ENCODE measurements at places on chromosomes 16 and 17.

- DNase-seq: no peak
Measured at GRCh38 chr17:20187049-20187448, 177.9 kb downstream of the SPECC1 start.

- no peak for DNase-seq
Measured at GRCh38 chr16:85423631-85424030, 189.5 kb upstream of the GSE1 start.

- no peak for DNase-seq
Measured at GRCh38 chr17:39973496-39973895, 7.1 kb upstream of the PSMD3 start.

DNA sequence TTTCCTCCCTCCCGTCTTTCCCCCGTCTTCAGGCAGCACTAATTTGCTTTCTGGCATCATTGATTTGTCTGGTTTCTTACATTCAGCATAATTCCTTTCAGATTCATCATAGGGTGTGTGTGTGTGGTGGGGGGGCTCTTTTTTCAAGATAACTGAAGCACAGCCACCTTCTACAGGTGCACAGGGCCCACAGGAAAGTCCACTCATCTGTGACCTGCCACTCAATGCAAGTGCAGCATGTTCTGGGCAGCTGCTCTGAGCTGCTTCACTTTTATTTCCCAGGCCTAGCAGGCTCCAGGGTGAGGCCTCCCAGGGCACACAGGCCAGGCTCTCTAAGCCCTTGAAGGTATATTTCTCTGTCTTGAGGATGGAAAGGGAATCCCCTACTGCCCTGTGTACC lies 35.2 kb upstream of the MYH10 start:
- DNase-seq: no peak

- DNase-seq: no peak
Measured at GRCh38 chr16:78237841-78238240, 138.4 kb downstream of the WWOX start.

- DNase-seq: no peak
Measured at GRCh38 chr17:63917646-63918045, 993 bp downstream of the GH1 start.

- DNase-seq: no peak
Measured at GRCh38 chr17:58264407-58265103, 16.2 kb downstream of the MPO start.

DNA sequence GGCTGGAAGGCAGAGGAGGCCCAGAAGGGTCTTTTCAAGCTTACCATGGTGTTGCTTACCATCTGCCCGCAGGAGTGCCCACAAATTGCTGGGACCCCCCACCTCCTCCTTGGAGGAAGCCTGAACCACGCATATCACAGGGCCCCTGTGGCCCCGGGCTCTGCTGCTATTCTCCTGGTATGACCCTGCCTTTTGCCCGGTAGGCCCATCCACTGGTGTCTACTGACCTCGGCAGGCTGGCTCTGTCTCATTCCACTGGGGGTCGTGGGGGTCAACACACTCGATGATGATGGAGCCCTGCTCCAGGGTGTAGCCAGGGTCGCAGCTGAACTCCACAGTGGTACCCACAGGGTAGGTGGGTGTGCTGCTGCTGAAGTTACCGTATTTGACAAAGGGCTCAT lies 8.2 kb upstream of the PHF12 start:
- DNase-seq: no peak

DNA sequence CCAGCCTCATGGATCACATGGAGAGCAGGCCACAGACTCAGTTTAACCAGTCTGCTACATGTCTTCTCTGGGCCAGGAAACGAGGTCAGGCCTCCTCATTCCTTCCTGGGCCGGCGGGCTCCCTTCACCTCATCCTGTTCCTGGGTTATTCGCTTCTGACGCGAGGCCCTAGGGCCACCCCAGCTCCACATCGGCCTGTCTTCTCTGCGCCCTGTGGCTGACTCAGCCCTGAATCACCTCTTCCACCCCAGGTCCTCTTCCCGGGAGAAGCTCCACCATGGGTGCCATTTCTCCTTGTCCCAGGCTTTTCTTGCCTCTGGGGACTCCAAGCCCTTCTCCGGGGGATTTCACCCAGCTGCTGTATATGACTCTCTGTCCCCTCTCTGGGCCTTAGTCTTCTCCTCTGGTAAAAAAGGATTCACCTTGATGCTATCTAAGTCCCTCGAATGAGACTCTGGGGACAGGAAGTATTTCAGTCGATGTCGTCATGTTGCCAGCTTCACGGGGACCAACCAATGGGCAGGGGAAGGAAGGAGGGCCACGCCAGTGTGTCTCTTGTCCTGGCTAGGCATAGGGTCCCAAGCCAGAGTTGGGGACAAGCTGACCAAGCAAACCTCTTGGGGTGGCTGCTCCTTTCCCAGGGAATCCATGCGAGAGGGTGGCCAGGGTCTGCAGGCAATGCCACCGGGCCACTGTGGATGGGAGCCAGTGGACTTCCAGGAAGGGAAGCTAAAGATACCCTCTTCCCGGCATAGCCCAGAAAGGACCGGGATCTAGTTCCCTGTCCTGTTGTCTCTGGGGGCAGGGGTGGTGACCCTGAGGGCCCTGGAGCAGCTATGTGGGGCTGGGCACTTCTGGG lies 58.7 kb downstream of the SOCS3 start:
- DNase-seq: no peak

GRCh38 chr16:67356396-67356795 lies 29.8 kb downstream of the LRRC36 start:
- no peak for DNase-seq

DNA sequence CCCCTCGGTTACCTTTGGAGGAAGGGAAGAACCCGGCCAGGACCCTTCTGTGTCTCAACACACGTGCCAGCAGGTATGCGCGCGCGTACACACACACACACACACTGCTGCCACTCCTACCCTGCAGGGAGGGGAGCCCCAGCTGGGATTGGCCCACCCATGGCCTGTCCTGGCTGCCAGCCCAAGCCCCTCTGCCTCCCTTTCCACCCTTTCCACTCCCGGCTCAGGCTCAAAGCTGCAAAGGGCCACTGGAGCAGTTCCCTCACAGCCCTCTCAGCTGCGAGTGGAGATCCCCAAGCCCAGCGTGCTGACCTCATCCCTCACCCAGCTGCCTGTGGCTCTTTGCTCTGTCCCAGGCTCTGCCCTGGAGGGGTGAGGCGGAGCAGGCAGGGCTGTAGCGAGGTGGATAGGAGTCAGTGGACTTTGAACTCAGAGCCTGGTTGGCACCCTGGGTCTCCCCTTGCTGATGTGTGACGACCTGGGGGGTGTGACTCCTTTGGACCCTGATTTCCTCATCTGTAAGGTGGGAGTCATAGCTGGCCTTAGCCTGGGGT lies 14.5 kb downstream of the KIF19 start:
- DNase-seq: no peak

GRCh38 chr16:73408716-73409115 lies 360.8 kb upstream of the ZFHX3 start:
- DNase-seq: no peak

GRCh38 chr17:45791935-45792334 lies 7.8 kb downstream of the CRHR1 start:
- no peak for DNase-seq

GRCh38 chr16:26505496-26505895 lies 561.2 kb upstream of the C16orf82 start:
- DNase-seq: no peak

DNA sequence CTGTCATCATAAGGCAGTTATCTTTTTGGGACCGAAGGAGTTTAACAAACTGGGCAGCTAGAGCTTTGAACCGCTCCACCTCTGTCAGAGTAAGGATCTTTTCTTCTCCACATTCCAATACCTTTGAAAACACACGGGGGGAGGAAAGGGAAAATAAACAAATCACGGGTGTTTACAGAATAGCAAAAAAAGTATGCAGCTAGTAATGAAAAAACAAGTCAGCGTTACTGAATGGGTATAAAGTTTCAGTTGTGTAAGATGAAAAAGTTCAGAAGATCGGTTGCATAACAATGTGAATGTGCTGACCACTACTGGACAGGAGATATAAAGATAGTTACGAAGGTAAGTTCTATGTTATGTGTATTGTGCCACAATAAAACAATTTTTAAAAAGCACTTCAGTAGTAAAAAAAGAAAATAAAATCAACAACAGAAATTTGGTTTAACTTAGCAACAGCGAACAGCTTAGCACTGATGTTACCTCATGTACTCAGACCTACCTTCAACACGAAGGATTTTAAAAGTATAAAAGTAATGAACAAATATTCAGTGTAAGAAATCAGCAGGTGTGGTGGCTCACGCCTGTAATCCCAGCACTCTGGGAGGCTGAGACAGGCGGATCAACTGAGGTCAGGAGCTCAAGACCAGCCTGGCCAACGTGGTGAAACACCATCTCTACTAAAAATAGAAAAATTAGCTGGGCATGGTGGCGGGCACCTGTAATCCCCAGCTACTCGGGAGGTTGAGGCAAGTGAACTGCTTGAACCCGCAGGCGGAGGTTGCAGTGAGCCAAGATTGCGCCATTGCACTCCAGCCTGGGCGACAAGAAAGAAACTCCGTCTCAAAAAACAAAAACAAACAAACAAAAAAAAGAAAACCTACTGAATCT lies 34.3 kb downstream of the MARF1 start:
- no peak for DNase-seq

DNA sequence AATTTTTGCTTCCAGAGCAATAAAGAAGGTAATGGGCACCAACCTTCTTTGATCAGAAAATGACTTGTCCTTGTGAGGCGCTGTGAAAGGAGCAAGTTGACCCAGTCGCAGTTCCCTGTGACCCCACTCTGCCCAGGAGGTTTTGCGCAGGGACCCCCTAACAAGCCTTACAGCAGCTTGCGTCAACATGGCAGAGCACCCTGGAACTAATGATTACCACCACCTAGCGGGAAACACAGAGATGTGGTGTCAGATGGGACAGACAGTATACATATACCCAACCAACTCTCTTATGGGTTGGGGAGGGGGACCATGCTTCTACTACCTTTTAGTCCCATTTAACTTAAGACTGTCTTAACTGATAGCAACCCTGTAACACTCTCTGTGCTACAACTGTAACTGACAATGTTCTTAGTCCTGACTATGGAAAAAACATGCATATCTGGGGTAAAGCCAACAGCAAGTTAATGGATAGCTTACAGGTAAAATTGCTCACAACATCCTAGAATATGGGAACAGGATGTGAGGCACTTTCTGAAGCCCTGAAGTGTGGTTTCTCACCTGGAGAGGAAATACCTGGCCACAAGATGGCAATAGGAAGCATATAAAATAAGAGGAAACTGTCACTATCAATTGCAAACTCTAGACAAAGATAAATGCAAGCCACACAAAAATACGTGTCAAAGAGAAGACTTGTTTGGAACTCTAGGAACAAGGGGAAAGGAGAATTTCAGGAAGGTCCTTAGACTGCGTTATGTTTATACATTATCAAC lies 3.0 kb downstream of the KARS1 start:
- DNase-seq: no peak

- DNase-seq: no peak
Measured at GRCh38 chr16:61763991-61764390, 272.2 kb downstream of the CDH8 start.

DNA sequence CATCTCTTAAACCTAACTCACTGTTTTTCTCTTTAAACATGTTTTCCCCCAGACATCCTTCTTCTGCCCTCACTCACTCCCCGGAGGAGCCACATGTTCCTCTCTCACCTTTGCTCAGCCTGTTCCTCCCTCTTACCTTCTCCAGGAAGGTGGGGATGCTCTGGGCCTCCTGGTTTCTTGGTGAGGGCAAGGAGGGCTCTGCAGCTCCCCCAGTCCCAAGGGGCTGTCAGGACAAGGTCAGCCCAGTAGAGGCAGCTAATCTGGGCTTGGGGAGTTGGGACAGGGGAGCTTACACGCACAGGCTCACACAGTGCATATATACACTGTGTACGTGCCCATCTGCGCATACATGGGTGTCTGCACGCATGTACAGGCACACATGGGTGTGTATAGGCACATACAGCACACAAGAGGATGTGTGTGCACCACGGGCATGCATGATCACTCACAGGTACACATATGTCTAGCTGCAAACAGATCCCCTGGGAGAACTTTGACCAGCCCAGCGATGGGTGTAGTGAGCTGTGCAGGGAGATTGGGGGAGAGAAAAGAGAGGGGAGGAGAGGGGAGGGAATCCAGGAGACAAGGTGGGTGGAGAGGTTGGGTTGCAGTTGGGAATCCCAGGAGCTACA lies 28.6 kb upstream of the SPNS3 start:
- no peak for DNase-seq
